Naive thymus-derived CD8-positive, alpha-beta T cell (primary cell): ENCODE measurements at places on chromosomes 4 and X. TPM values are rescaled to one million over a fixed set of nuclear protein-coding genes. Genes with fewer than 3 reads are reported as not detected.

Gene GPR173
- polyA plus RNA-seq, result not detected

Gene PIR
- not detected for polyA plus RNA-seq

Gene ESX1
- not detected for polyA plus RNA-seq

GRCh38 chrX:41789374-41789773 is 65.4 kb downstream of the GPR82 start:
- H3K4me1 ChIP-seq, result peaks cover 5% of the 10 kb centered on the region
- H3K27ac ChIP-seq, result no peak overlapping the region

DNA sequence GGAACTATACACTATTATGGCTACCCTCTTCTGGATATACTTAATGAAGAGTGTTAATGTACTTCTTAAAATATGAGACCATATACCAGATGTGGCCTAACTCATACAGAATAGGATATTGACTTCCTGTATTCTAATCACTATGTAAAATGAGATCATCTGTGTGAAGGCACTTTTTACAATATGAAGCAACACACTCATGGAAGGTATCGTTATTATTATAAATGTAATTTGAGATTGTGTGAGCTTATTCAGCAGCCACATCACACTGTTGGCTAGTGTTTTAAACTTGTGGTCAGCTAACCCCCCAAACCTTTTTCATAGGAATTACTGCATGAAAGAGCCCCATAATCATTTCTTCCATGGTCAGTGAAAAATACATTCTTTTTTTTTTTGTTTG is 281.8 kb upstream of the TEX13A start:
- DNase-seq, result no peak
- no peaks in the 10 kb centered on the region for H3K36me3 ChIP-seq
- H3K4me3 ChIP-seq, result no peak overlapping the region
- H3K27ac ChIP-seq, result no peak overlapping the region
- no peaks in the 10 kb centered on the region for H3K27me3 ChIP-seq

DNA sequence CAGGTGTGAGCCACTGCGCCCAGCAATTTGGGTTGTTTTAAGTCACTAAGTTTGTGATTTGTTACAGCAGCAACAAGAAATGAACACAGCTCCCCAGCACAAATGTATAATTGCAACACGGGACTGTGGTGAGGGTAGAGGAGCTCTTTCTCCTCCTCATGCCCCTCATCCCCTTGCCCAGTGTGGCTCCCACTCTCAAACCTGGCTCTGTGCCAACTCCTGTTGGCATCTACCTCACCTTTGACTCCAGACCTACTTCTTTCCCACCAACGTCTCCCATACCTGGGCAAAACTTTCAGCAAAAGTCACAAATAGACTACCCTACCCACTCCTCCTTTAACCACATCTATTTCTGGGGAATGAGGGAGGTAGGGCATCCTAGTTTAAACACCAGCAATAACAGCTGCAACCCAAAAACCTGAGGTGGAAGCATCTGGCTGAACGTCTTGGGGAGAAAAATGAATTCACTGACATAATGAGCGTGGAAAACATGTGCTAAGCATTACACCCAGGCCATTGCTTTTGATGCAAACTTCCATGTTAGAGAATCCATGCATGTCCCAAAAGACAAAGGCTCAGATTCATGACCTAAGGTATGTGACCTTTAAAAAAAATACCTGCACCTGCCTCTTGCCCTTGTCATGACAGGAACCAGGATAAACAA is 19.2 kb downstream of the LNX1 start:
- no peak for DNase-seq
- H3K36me3 ChIP-seq, result no peaks in the 10 kb centered on the region
- H3K4me3 ChIP-seq, result no peak overlapping the region
- H3K27me3 ChIP-seq, result no peaks in the 10 kb centered on the region
- no peak overlapping the region for H3K27ac ChIP-seq
- H3K4me1 ChIP-seq, result no peaks in the 10 kb centered on the region

- peak overlapping the region; percentile 84 for H3K27ac ChIP-seq
- H3K36me3 ChIP-seq, result no peaks in the 10 kb centered on the region
- peak; percentile 68 for DNase-seq
- H3K4me1 ChIP-seq, result peaks cover 76% of the 10 kb centered on the region
- peak overlapping the region; percentile 71 for H3K4me3 ChIP-seq
Observed at GRCh38 chr4:140094438-140095420, 59.3 kb downstream of the MAML3 start.

- H3K27ac ChIP-seq, result no peak overlapping the region
- no peak for DNase-seq
Observed at GRCh38 chr4:188435381-188435780, 296.1 kb downstream of the TRIML1 start.

DNA sequence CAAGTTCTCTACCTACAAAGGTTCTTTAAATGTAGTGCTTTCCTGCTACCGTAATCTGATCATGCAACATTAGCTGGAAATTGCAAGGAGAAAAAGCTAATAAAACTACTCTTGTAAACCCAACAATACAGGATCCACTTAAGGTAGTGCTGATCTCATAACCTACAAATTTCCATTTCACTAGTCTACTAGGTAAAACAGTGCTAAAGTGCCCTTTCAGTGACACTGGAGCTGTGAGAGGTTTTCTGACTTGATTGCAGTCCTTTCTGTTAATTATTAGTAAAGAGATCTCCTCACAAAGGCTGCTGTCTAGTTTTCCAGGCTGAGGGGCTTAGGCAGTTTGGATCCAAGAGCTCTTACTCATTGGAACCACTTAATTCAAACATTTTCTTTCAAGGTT is 1118.7 kb downstream of the SH3BGRL start:
- no peaks in the 10 kb centered on the region for H3K27me3 ChIP-seq
- DNase-seq, result no peak
- no peaks in the 10 kb centered on the region for H3K4me1 ChIP-seq
- no peaks in the 10 kb centered on the region for H3K36me3 ChIP-seq
- H3K4me3 ChIP-seq, result no peak overlapping the region

GRCh38 chrX:134631426-134632346 is 26.6 kb downstream of the PLAC1 start:
- no peak for DNase-seq
- no peaks in the 10 kb centered on the region for H3K4me1 ChIP-seq
- no peak overlapping the region for H3K27ac ChIP-seq
- H3K27me3 ChIP-seq, result no peaks in the 10 kb centered on the region
